ENCODE measurements at places on chromosomes 13 and 19.
A peak's percentile ranks its signal among the peaks of the same experiment; 100 is the strongest.

DNA sequence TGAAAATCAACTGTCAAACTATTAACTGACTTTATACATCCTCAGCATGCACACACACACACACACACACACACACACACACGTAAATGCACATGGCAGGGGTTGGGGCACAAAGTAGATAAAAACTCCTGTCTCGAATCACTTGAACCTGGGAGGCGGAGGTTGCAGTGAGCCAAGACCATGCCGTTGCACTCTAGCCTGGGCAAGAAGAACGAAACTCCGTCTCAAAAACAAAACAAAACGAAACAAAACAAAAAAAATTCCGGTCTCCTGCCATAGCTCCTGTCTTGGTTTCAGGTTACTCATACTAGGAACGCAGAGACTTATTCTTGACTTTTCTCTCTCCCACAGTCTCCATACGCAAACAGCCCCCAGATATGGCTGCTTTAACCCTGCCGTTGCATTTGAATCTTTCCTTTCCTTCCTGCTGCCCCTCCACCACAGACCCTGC is 148.9 kb downstream of the SHISA2 start:
- no peak for DNase-seq

GRCh38 chr13:26508885-26509284 is 48.6 kb upstream of the WASF3 start:
- DNase-seq: peak; percentile 86

DNA sequence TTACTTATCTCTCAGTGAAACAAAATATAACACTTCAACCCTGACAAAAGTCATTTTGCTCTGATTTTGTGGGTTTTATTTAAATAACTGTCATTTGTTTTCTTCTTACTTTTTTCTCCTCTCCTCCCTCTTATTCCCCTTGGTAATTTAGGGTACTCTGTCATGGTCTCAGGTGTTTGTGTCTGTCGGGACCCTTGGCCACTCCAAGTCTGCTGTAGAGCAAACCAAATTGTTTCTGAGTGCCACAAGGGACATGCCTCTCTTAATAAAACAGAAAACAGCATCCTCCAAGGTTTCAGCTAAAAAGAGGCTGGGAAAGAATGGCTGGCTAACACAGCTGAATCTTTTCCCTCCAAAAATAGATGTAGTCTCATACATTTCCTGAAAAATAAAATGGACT is 573.1 kb upstream of the KLF12 start:
- DNase-seq: no peak

DNA sequence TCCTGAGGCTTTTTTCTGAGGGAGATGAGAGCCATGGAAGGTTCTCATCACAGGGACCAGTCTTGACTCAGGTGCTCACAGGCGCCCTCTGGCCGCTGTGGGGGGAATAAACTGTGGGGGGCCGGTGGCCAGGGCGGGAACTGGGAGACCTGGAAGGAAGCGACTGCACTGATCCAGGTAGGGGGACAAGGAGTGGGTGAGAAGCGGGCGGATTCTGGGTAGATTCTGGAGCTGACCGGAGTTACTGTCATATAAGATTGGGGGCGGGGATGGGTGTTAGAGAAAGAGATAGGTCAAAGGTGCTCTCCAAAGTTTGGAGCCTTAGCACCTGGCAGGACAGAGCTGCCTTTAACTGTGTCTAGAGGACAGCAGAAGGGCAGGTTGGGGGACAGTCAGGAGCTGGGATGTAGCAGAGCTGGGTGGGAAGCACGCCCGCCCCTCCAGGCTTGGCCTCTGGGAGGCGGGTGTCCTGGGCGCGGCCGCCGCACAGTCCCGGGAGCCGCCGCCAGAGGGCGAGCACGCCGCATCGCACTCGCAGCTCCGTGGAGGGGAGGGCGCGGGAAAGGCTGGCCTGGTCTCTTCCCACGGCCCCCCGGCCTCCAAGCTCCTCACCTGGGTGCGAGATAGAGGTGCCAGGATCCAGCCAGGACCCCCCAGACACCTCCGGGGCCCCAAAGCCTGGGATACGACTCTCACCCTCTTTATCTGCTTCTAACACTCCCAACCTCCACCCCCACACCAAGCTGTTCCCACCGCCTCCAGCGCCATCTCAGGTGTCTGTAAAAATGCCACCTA is 4.2 kb upstream of the DAND5 start:
- peak; percentile 83 for DNase-seq

DNA sequence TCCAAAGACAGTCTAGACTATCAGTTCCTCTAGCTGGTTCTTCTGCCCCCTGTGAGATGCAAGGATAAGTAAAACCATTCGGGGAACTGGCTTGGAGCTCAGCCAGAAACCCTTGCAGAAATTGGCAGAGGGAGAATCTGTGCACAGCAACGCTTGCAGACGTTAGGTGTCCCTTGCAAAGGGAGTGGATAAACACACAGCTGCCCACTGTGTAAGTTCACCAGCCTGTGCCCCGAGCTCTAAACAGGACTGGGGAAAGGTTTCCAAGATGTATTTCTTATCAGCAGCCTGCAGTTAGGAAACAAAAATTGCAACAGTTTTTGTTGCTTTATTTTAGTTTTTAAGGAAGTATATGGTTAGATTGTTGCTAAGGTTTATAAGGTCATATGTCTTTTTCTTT is 19.0 kb upstream of the ADGRE1 start:
- DNase-seq: peak; percentile 8

GRCh38 chr13:101621099-101621498 is 168.6 kb downstream of the ITGBL1 start:
- no peak for DNase-seq

- peak; percentile 24 for DNase-seq
Measured at GRCh38 chr13:26561651-26562511, 4.4 kb downstream of the WASF3 start.

GRCh38 chr13:94950303-94950702 is 238.0 kb upstream of the SOX21 start:
- no peak for DNase-seq

GRCh38 chr19:4589579-4590410 is 30.3 kb upstream of the SEMA6B start:
- DNase-seq: peak; percentile 59

- DNase-seq: peak; percentile 27
Measured at GRCh38 chr13:33186861-33187291, 98.7 kb downstream of the STARD13 start.

DNA sequence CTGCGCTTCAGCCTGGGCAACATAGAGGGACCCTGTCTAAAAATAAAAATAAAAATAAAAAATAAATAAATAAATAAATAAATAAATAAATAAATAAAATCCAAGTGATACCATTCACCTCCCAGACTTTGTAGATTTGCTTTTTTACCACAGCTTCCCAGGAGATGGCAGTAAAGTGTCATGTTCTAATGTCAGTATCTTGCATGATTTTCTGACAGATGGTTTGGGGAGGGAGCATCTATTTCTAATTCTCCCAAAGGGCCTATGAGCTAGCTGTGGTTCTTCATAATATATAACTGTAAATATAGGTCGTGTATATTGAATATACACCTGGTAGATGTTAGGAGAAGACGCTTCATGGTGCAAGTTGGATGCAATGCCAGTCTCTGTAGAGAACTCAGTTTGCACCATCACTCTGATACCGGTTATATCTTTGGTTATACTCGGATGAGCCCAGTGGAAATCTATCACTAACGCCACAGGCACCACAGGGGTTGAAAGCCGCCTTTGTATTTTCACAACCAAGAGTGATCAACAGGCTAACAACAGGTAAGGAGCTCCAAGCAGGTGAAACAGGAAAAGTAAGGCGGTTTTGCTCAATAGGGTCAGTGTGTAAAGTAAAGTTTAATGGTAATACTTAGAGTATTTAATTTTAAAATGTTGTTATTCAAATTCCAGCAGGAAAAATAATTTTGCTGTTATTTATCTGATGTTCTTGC is 13.9 kb downstream of the APLP1 start:
- peak; percentile 89 for DNase-seq

- no peak for DNase-seq
Measured at GRCh38 chr13:28954419-28954725, 134.2 kb downstream of the MTUS2 start.

DNA sequence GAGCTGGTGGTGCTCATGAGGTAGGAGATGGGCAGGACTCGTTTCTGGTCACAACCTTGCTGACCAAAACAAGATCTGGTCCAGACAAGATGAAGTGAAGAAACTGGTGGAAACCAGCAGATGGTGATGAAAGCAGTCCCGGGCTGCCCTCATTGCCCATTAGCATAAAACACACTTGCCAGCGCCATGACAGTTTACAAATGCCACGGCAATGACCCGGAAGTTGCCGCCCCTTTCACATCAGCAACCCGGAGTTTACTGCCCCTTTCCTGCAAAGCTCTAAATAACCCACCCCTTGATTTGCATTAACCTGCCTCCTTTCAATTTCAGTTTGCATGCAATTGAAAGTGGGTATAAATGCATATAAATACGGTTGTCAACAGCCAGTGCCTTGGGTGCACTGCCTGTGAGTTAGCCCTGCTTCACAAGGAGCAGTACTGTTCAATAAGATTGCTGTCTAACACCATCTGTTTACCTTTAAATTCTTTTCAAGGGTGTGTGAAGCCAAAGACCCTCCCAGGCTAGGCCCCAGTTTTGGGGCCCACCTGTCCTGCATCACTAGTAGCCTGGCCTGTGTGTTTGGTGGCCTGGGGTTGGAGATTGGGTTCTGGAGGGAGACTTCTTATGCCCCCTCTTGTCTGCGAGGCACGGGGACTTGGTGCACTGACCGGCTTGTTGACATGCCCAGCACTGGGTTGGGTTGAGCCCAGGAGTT is 38.8 kb downstream of the CHST8 start:
- no peak for DNase-seq

DNA sequence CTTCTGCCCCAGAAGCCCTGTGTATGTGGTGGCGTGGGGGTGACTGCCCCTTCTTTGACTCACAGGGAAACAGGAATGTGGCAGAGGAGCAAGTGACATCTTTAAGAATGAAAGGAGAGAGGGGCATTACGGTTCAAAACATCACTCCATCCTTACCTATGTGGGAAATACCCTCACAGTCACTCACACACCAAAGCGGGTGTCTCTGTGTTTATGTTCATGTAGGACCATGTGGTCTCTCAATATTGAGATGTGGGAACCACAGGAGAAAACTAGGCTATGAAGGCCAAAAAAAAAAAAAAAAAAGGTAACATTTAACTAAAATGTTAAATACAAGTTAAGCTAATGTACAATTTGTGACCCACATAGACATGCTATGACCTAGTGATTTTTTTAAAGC is 153.6 kb upstream of the GPR12 start:
- DNase-seq: peak; percentile 21

GRCh38 chr13:99223587-99223986 is 22.9 kb downstream of the UBAC2 start:
- no peak for DNase-seq

GRCh38 chr19:19209372-19209771 is 2.4 kb upstream of the NCAN start:
- peak; percentile 40 for DNase-seq

- DNase-seq: peak; percentile 28
Measured at GRCh38 chr13:44758630-44759383, 182.7 kb upstream of the TSC22D1 start.

DNA sequence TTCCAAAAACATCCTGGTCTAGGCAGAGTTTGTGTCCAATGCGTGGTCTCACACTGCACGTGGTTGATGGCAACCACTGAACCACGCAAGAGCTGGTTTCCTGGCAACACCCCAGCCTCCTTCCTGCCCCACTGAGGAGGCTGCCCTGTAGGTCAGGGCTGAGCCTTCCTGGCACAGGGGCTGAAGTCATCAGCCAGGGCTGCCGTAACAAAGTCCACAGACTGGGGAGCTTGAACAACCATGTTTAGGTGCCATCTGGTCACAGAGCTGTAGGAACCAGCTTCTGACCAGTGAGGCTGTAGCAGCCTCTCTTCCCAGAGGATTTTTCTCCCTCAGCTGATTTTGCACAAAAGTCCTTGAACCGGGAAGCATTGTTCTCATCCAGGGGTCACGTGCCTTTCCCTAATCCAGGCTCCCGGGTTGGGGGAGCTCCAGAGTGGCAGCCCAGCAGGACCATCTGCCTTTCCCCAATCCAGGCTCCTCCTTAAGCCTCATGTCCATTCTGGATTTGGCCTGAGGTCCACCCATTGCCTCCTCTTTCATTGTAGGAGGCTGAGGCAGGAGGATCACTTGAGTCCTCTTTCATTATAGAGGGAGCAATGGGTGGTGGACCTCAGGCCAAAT is 53.9 kb downstream of the CHST8 start:
- DNase-seq: no peak

DNA sequence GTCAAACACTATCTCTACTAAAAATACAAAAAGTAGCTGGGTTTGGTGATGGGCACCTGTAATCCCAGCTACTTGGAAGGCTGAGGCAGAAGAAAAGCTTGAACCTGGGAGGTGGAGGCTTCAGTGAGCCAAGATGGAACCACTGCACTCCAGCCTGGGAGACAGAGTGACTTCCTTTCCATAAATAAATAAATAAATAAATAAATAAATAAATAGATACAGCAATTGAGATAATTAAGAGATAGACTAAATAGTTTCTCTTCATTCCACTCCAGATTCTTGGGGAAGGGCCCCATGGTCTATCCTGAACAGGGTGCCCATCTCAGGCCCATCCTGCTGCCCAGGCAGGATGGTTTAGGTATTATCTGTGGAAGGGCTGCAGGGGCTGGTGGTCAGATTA is 24.0 kb upstream of the FARP1 start:
- no peak for DNase-seq

DNA sequence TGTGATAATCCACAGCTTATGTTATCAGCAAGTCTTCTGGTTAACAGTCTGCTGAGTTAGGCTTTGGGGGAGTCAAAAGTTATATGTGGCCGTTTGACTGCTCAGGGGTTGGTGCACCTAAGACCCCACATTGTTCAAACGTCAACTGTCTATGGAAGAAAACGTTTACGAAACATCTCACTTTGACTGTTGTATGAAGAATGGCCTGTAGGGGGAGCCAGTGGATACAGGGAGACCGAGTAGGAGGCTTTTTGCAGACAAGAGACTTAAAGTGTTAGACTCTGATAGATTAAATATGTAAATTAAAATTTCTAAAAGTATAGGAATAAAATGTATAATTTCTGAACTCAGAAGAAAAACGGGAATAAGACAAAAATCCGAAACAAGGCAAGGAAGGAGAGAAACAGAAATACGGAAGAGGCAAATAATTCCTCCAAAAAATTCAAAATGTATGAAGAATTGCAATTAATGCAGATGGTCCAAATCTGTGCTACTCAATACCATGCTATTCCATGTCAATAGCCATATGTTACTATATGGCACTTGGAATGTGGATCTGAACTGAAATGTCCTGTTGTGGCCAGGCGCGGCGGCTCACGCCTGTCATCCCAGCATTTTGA is 37.8 kb downstream of the TNFSF14 start:
- peak; percentile 83 for DNase-seq

- DNase-seq: peak; percentile 12
Measured at GRCh38 chr19:38044267-38045111, 137.5 kb downstream of the SIPA1L3 start.

DNA sequence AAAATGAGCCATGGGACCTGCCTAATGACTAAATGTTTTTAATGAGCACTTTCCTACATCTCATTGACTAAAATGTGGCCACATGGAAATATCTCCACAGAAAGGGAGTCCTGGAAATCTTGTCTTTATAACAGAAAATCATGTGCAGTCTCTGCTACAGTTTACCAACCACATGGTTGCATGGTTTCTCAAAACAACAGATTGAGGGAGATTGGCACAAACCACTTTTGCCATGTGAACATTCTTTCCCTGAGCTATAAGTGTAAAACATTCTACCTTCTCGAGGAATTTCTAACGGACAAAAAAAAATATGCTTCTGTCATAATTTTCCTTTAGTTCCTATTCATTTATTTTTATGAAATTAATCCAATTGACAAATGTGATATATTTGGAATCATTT is 218.9 kb upstream of the SLITRK5 start:
- no peak for DNase-seq

GRCh38 chr13:99687723-99688397 is 186.6 kb downstream of the TM9SF2 start:
- DNase-seq: no peak
